ENCODE measurements at places on chromosomes 3 and 15.
A peak's percentile ranks its signal among the peaks of the same experiment; 100 is the strongest.

GRCh38 chr3:196193133-196193735 lies 18.0 kb downstream of the ZDHHC19 start:
- no peak for DNase-seq

GRCh38 chr3:4322635-4323034 lies 19.5 kb downstream of the SETMAR start:
- DNase-seq, result no peak

GRCh38 chr3:161498259-161498921 lies 1.8 kb downstream of the OTOL1 start:
- DNase-seq, result no peak

- DNase-seq, result peak; percentile 47
Observed at GRCh38 chr3:195185583-195185982, 85.4 kb downstream of the XXYLT1 start.

DNA sequence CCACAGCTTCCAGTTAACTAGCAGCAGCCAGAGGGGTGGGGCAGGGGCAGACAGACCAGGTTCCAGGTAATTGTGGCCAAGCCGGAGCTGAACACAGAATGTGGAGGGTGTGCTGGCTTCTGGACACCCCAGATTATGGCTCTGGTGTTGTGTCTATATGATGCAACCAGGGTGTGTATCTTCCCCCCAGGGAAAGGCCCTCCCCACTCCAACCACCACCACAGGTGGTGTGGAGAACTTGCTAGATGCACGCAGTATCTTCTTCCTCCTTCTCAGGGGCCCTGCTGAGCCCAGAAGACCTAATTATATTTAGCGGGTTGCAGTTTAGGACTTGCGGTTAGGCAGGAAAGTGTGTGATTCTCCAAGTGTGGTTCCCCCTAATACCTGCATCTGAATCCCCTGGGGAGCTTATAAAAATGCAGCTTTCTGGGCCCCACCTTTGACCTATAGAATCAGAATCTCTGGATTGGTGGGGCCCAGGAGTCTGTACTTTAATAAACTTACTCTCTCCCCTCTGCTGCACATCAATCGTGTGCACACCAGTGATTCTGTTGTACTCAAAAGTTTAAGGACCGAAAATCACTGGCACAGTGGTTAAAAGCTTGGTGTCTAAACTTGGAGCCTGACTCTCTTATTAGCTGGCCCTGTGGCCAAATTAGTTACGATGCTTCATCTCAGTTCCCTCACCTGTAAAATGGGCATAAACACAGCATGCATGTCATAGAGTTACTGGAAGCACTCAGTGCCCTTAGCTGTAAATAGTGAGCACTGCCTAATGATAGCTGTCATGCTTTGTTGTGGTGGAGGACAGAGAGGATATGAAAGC lies 379.1 kb upstream of the PROK2 start:
- no peak for DNase-seq

- DNase-seq, result no peak
Observed at GRCh38 chr15:33678602-33679001, 289.7 kb upstream of the CHRM5 start.

GRCh38 chr3:23304424-23304823 lies 101.3 kb downstream of the UBE2E2 start:
- DNase-seq, result peak; percentile 60

DNA sequence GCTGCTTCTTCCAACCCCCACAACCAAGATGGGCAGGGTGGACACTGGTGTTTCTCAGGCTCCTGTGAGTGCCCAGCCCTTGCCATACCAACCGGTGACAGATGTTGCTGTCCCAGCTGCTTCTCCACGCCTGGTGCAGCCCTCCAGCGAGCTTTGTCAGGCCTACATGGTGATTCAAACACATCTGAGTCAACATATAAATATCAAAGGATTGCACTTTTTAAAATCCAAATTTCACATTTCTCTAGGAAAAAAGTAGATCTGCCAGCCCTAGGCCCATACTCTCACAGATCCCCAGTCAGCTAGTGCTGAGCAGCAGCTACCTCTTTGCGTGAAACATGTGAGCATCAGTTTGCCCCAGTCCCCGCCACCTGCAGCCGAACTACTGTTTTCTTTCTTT lies 52.7 kb downstream of the RPN1 start:
- DNase-seq, result peak; percentile 71

DNA sequence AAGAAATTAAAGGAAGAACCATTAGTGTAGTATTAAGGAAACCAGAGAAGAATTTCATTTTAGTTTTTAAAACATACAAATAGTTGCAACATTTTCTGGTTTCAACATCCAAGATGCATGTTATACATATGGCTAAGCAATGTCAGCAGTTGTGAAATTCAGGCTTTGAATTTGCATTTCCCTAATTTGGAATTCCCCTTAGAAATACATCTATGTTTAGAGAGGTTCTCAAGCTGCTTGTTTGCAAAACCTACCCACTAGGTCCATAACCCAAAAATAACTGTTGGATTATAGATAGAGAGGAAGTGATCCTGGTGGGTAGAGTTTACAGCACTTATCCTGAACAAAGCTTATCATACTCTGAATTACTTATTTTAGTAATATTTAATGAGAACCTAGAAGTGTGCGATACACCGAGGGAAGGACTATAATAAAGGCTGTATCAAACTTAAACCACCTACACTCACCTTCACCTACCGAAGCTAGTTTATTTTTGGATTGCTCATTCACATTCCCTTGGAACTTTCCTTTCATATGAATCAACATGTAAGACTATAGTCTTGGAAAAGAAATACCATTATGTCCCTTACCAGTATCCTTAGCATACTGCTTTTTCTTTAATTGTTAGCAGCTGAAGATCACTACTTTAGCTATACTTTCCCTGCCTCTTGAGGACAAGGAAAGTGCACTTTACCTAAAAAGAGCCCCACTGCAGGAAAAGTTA lies 60.6 kb downstream of the CHAC1 start:
- no peak for DNase-seq

GRCh38 chr15:52658955-52659354 lies 20.2 kb downstream of the ATOSA start:
- no peak for DNase-seq

DNA sequence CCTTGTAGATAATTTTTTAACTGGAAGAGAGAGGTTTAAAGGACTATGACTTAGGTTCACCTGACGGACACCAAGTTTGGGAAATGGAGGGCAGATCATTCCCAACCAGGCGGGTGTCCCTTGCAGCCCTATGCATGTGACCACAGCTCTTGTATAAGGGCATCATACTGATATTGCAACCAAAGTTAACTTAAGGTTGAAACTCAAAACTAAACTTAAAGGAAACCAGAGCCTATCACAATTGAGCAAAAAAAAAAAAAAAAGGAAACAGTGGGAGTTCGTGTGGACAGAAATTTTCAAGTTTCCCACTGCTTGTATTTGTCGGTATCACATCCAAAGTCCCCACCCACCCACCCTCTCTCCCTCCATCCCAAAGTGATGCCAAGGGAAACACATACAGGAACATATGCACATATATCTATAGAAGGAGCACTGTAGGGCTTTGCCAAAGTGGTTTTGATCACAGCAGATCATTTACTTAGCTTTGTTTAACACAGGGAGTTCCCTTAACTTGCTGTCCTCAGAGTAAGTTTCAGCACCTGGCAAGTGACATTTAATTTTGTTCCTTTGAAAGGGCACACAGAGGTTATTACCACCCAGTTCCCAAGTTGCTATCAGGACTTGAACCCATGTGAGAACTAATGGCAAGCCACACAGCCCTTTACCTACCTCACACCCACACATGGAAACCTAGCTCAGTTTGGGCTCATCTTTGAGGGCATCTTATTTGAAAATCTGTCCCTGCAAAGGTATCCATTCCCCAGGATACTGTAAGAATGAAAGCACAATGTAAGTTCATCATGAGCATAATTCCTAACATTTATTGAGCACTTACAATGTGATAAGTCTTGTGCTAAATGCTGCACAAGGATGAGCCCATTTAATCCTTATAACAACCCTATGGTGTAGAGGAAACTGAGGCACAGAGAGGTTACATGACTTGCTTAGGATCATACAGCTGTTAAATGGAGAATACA lies 204.5 kb upstream of the CMC1 start:
- no peak for DNase-seq

- DNase-seq, result no peak
Observed at GRCh38 chr3:162041622-162042021, 545.0 kb downstream of the OTOL1 start.

DNA sequence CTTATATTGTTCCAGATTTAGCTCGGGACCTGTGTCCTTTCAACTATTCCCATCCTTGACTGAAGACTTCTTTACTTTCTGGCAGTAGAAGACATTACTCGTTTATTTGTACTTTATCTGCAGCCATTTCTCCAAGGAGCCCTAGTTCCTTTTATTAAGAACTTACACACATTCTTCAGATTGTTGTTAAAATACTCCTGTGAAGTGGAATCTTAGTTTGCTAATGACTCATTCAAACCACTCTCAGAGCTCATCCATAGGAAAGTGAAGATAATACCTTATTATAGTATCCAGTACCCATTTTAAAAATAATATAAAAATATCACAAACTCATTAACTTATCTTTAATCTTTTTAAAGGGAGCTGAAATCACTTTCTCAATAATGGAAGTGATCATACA lies 63.5 kb downstream of the C3orf70 start:
- DNase-seq, result no peak

- peak; percentile 82 for DNase-seq
Observed at GRCh38 chr3:111666041-111666735, 71.0 kb upstream of the ZBED2 start.

DNA sequence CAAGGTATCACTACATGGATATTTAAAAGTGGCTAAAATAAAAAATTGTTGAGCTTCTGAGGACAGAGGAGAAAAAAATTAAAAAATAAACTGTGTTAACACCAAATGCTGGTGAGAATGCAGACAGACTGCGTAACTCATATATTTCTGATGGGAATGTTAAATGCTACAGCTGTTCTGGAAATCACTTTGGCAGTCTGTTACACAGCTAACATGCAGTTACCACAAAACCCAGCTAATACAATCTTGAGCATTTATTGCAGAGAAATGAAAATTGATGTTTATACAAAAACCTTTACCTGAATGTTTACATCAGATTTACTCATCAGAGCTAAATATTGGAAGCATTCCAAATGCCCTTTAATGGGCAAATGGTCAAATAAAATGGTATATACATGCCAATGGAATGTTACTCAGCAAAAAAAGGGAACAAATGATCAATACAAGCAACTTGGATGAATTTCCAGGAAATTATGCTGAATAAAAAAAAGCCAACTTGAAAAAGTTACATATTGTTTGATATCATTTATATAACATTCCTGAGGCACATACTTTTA lies 24.6 kb downstream of the MNS1 start:
- DNase-seq, result no peak

GRCh38 chr3:194571491-194572142 lies 61.6 kb downstream of the TMEM44 start:
- DNase-seq, result peak; percentile 29

GRCh38 chr15:66655997-66656396 lies 46.0 kb upstream of the SMAD6 start:
- no peak for DNase-seq

- no peak for DNase-seq
Observed at GRCh38 chr3:120550546-120550945, 45.6 kb upstream of the NDUFB4 start.

GRCh38 chr3:88921986-88922385 lies 185.4 kb upstream of the EPHA3 start:
- DNase-seq, result no peak

DNA sequence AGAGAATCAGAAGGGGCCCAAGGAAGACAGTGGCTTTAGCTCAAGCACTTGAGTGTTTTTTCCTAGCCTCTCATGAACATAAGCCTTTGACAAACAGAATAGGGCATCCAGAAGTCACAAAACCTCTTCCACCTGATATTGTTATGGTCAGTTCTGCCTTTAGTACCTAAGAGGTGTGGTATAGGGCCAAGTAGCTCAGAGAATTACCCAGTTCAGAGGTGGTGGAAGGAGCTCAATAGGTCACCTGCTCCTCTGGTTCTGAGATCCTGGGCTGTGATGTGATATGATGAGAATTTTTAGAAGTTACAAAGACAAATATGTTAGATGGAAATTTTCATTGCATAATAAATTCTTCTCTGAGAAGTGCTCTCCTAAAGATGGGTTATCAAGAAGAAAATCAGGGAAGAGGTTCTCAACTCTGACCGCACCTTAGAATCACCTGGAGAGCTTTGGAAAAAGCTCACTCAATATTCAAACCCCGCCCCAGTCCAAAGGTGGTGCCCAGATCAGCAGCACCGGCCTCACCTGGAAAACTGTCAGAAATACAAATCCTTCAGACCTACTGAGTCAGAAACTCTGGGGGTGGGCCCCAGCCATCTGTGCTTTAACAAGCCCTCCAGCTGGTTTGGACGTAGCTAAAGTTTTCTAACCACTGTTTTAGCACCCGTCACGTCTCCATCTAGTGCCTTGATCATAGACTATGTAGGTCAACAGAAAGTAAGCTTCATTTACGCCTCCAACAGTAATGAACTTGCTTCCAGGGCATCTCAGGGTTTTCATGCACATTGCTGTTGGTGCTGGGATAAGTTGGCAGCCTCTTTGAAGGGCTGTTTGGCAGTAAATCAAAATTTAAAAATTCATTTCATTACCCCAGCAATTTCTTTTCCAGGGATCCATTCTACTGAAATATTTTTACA lies 101.3 kb downstream of the MYH15 start:
- DNase-seq, result no peak

DNA sequence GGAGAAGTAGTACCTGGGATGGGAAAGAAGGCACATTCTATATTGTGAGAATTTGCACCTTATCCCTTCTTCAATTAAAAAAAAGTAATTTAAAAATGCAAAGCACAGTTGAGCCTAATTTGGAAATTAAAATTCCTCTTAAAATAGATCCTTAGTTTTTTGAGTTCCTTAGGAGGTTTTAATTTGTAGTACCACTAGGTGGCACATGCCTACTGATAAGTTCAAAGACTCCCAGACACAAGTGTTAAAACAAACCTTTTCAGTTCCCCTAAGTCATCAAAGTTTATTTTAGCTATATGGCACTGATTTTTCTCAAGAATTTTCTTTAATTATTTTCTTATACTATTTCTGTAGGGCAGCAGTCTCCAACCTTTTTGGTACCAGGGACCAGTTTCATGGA lies 127.6 kb upstream of the AZI2 start:
- no peak for DNase-seq

DNA sequence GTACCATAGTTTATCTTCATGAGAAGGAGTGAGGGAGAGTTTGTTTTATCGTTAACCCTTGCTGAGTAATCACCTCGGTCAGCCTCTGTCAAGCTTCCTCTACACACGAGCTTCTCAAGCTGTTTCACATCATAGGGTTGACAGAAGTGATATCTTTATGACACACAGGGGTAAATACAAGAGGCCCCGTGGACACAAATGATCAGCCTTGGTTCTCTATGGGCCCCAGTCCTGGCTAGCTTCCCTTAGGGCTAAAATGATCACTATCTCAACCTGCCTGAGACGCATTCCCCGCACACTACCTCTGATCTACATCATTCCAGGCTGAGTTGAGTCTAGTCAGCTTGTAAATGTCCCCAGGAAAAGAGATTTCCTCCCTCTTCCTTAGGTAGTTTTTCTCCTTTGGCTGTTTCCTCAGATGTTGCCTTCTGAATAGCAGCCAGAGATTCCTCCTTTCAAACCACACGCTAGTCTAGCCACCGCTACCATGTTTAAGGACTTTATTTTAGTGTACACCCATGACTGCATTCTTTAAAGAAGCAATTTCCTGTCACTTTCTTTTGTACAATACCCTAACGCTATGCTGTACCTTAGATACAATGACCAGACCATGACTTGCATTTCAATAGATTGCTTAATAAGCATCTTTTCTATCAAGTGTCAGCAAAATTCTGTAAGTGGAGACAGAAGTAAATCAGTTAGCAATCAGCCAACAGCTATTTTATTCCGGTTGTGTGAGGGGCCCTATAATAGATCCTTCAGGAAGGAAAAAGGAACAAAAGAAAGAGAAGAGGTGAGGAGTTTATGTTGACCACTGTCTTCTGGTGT lies 35.1 kb upstream of the PPARG start:
- peak; percentile 37 for DNase-seq
